Uterus (tissue), 4 donors: ENCODE measurements at places on chromosomes 3 and 15. TPM values are rescaled to one million over a fixed set of nuclear protein-coding genes. Genes with fewer than 3 reads are reported as not detected.

Gene SENP7
- total RNA-seq: 28.7 TPM

GRCh38 chr15:28913171-28913765 is 27.5 kb downstream of the APBA2 start:
- no peaks in the 10 kb centered on the region for H3K27me3 ChIP-seq
- no peaks in the 10 kb centered on the region for H3K4me1 ChIP-seq
- no peak for DNase-seq
- no peak overlapping the region for H3K4me3 ChIP-seq

DNA sequence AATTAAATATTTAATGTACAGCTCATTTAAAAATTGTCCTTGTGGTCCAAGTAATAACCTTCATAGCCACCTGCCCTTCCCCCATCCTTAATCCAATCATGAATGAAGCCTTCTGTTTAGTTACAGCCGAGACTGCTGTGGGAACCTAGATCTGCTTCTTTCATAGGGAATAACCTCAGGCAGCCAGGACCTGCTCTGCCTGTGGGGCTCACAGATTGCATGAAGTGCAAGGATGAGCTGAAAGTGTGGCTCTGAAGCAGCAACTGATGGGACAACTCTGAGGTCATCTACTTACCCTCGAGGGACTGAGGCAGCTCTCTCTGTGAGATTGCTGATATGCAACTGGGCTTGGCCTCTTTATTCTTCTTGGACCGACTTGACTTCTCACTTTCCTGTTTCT is 169.8 kb downstream of the POTEB3 start:
- H3K36me3 ChIP-seq: no peaks in the 10 kb centered on the region
- no peaks in the 10 kb centered on the region for H3K4me1 ChIP-seq
- peaks cover 5% of the 10 kb centered on the region for H3K27me3 ChIP-seq
- no peak overlapping the region for H3K27ac ChIP-seq
- DNase-seq: no peak
- H3K4me3 ChIP-seq: no peak overlapping the region

DNA sequence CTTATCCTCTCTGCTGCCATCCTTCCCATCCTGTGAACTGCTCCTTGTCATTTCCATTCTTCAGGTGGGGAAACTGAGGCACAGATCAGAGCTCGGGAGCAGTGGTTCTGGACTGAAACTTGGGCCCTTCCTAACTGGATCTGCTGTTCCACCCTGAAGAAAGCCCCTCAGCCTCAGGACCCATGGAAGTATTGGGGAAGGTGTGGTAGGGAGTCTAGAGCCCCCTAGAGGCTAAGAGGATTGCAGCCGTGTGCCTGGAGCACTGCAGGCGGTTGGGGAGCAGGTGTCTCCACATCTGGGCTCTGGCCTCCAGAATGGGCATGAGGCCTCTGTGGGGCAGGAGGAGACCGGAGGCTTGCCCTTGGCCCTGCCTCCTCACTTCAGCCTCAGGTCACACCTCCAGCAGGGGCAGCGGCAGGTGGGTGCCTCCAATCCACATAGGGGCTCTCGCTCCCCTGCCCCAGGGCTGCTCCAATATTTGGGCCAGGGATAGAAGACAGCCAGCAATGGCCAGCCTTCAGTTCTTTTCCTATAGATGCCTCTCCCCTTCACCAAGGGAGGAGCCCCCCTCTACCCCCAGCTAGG is 28.1 kb downstream of the DNAJB8 start:
- H3K27me3 ChIP-seq: no peaks in the 10 kb centered on the region
- no peaks in the 10 kb centered on the region for H3K36me3 ChIP-seq
- DNase-seq: no peak
- H3K4me3 ChIP-seq: no peak overlapping the region
- H3K4me1 ChIP-seq: no peaks in the 10 kb centered on the region

DNA sequence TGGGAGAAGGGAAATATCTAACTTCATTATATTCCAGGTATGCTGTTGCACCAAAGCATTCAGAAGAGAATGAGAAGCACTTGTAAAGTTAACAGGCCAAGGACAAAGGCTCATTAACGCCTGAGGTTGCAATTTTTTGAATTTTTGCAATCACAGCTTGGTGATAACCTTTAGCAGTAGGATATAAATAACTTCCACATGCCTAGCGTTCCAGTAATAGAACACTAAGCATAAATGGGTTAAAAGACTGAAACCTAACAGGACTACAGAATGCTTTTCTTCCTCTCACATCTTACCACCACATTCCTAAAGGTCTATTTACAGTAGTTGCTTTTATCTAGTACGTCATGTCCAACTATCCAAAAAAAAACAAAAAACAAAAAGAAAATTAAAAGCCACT is 57.4 kb upstream of the IMPG2 start:
- H3K27ac ChIP-seq: peak overlapping the region; percentile 50
- H3K36me3 ChIP-seq: no peaks in the 10 kb centered on the region
- DNase-seq: no peak
